ENCODE measurements at places on chromosomes 1 and 21. TPM values are rescaled to one million over a fixed set of nuclear protein-coding genes. Genes with fewer than 3 reads are reported as not detected.

ANGPTL3 gene
- not detected for total RNA-seq

DNA sequence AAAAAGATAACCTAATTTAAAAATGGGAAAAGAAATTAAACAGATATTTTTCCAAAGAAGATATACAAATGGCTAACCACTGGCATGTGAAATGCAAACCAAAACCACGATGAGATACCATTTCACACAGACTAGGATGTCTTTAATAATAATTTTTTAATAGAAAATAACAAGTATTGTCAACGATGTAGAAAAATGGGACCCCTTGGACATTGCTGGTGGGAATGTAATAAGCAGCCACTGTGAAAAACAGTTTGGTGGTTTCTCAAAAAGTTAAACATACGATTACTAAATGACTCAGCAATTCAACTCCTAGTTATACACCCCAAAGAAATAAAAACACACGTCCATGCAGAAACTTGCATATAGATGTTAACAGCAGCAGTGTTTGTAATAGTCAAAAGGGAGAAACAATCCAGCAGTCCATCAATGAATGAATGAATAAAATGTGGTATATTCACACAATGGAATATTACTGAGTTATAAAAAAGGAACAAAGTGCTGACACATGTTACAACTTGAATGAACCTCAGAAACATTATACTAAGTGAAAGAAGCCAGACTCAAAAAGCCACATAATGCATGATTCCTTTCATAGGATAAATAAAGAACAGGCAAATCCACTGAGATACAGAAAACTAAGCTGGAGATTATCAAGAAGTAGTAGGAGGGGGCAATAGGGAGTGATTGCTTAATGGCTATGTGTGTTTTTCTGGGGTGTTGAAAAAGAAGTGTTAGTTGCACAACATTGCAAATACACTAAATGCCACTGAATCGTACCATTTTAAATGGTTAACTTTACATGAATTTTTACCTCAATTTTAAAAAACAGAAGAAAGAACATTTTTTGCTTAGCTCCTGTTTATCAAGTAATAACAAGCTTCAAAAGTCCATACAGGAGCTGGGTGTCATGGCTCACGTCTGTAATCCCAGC is 4.1 kb downstream of the PPT1 start:
- peaks cover 9% of the 10 kb centered on the region for H3K4me1 ChIP-seq
- H3K27ac ChIP-seq = no peak overlapping the region
- DNase-seq = no peak
- no peak overlapping the region for H3K4me3 ChIP-seq

DNA sequence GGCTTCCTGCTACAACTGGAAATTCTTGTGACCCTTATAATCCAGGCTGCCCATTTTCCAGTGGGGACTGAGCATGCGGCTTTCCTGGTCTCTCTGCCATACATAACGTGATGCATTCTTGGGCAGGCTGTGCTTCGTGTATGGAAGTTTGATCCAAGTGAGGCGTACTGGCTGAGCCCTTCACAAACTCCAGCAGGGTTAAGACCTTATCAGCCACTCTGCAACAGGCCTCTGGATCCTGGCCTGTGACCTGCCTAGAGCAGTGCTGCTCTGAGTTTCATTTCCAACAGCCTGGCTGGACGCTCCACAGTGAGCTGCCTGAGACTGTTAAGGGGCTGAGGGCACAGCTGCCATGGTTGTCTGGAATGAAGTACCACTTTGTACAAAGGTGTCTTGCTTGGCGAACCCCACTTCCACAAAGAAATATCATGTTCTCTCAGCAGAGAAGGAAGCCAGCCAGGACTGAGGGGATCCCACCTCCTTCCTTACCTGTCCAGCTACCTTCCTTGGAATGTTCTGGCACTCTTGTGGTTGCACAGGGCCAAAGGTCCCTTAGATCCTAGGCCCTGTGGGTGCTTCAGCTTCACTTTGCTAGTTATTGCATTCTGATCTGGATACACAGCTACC is 28.5 kb upstream of the XPR1 start:
- H3K4me3 ChIP-seq = no peak overlapping the region
- no peak for DNase-seq
- H3K27me3 ChIP-seq = peaks cover 3% of the 10 kb centered on the region
- peaks cover 14% of the 10 kb centered on the region for H3K4me1 ChIP-seq
- H3K36me3 ChIP-seq = no peaks in the 10 kb centered on the region
- H3K27ac ChIP-seq = no peak overlapping the region

- H3K4me3 ChIP-seq = no peak overlapping the region
- H3K27me3 ChIP-seq = peaks cover 2% of the 10 kb centered on the region
- H3K36me3 ChIP-seq = no peaks in the 10 kb centered on the region
- H3K4me1 ChIP-seq = peaks cover 2% of the 10 kb centered on the region
- no peak overlapping the region for H3K27ac ChIP-seq
Measured at GRCh38 chr1:19606817-19607642, 37.1 kb upstream of the NBL1 start.

DNA sequence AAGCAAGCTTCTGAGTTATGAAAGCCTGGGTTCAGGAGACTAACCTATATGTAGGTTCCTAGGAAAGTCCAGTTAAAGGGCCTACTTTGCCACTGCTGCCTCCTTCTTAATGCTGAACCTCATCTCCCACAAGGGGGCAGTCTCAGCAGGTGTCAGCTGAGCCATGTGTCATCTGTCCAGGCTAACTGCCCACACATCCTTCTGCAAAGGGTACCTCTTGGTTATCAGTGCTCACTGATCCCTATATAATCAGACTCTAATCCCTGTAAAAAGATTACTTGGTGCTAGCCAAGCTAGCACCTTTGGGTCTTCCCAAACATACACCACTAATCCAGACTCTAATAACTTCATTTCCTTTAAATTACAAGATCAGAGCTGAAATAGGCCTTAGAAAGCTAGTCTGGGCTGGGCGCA is 9.0 kb downstream of the PRDX1 start:
- no peaks in the 10 kb centered on the region for H3K4me1 ChIP-seq
- DNase-seq = peak; percentile 69
- H3K27ac ChIP-seq = no peak overlapping the region
- peaks cover 49% of the 10 kb centered on the region for H3K36me3 ChIP-seq
- no peak overlapping the region for H3K4me3 ChIP-seq

GRCh38 chr1:151653397-151653796 is 41.5 kb downstream of the SNX27 start:
- H3K27me3 ChIP-seq = peaks cover 6% of the 10 kb centered on the region
- H3K27ac ChIP-seq = no peak overlapping the region
- peaks cover 10% of the 10 kb centered on the region for H3K36me3 ChIP-seq
- peaks cover 28% of the 10 kb centered on the region for H3K4me1 ChIP-seq
- H3K4me3 ChIP-seq = no peak overlapping the region
- no peak for DNase-seq

DNA sequence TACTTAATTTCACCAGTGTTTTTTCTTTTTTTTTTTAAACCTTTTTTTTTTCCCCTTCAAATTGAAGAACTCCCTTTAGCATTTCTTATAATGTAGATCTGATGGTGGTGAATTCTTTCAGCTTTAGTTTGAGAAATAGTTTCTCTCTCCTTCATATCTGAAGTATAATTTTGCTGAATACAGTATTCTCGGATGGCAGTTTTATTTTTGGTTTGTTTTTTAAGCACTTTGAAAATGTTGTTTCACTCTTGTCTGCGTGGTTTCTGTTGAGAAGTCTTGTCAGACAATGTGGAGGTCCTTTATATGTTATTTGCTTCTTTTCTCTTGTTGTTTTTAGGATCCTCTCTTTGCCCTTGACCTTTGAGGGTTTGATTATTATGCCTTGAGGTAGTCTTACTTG is 135.1 kb downstream of the RPS6KC1 start:
- H3K4me3 ChIP-seq = no peak overlapping the region
- peaks cover 8% of the 10 kb centered on the region for H3K36me3 ChIP-seq
- no peak overlapping the region for H3K27ac ChIP-seq

- DNase-seq = no peak
- no peaks in the 10 kb centered on the region for H3K4me1 ChIP-seq
- H3K4me3 ChIP-seq = no peak overlapping the region
- H3K27ac ChIP-seq = no peak overlapping the region
Measured at GRCh38 chr1:14568716-14569355, 29.6 kb upstream of the KAZN start.
